ENCODE measurements at places on chromosomes 13 and 19.

GRCh38 chr19:33895366-33895765 lies 98.7 kb downstream of the KCTD15 start:
- DNase-seq, result no peak

DNA sequence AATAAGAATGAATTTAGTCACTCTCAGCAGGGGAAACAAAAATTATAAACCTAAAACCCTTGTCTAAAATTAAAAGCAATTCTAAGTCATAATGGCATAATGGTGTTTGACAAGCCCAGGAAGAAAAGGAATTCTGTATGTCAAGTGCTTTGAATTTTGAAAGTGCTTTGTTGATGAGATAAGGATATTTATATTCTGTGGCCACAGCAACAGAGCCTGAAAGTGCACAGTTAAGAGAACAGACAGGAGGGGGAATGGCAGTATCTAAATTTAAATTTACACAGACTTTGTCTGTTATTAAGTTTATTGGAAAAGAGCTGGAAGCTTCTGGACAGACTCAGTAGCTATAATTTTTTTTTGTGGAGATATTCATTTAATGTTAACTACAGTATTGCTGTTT lies 69.8 kb downstream of the OLFM4 start:
- no peak for DNase-seq

- DNase-seq, result no peak
Observed at GRCh38 chr19:4449639-4450028, 8.0 kb downstream of the UBXN6 start.

DNA sequence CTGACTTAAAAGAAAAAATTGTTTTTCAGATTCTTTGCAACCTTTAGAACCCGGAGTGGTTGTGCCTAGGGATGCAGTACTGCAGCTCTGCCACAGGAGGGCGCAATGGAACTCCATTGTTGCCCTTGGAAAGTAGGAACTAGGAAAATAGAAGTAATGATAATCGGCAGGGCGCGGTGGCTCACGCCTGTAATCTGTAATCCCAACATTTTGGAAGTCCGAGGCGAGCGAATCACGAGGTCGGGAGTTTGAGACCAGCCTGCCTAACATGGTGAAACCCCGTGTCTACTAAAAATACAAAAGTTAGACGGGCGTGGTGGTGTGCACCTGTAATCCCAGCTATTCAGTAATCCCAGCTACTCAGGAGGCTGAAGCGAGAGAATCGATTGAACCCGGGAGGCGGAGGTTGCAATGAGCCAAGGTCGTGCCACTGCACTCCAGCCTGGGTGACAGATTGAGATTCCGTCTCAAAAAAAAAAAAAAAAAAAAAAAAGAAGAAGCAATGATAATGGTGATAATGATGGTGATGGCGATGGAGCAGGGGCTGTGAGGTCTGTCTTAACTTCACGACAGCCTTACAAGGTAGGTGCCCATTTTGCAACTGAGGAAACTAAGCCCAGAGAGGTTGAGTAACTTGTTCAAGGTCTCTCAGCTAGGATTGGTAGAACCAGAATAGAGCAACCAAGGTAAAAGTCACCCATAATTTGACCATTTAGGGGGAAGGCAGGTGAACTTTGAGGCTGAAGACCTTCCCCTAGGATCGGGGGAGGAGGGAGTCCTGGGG lies 5.5 kb upstream of the ADAMTS10 start:
- no peak for DNase-seq

- DNase-seq, result no peak
Observed at GRCh38 chr13:78131811-78132210, 213.2 kb upstream of the EDNRB start.

- no peak for DNase-seq
Observed at GRCh38 chr13:101544979-101545378, 92.5 kb downstream of the ITGBL1 start.

GRCh38 chr13:104534847-104535246 lies 1468.6 kb upstream of the SLC10A2 start:
- no peak for DNase-seq

DNA sequence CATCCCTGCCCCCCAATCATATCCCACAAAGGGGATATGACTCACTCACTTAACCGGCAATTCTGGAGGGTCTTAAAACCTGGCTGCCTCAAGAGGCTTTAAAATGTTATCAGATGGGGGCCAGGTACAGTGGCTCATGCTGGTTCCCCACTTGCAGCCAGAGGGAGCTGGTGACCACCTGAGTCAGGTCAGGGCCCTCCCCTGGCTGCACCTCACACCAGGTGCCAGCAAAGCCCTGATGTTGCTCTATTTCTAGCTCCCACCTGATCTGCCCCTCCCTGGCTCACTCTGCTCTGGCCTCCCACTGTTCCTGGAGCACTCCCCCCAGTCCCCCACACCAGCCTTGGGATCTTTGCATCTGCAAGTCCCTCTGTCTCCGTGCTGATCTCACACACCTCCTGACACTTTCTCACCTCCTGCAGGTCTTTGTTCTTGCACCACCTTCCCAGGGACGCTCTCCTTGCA lies 14.2 kb downstream of the HPN start:
- no peak for DNase-seq

DNA sequence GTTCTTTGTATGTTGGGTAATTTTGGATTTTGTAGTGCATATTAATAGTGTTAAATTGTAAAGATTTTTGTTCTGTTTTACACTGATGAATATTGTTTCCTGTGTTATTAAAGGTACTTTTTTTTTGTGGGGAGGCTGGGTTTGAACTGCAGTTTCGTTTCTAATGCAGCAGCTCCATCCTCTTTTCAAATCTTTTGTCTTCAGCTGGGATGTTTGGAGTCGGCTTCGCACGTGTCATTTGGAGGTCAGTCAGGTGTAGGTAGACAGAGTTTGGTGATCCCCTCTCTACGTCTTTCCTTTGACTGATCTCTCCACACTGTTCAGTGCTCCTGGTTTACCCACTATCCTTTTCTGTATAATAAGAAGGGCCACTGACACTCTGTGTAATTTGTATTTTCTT lies 30.3 kb downstream of the TDRD3 start:
- no peak for DNase-seq

DNA sequence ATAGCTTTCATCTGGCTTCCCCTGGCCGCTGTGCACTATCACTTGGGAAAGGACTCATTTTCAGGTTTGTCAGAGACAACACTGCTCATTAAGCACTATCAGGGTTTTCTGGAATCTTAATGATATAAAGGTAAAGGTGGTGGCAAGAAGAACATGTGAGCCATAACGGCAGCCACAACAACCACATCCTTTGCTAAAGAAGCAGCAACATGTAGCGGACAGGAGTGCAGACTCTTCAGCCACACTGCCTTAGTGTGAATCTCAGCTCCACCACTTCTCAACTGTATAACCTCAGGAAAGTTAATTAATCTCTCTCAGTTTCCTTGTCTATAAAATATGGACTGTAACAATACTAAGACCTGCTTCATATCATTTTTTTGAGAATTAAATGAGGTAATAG lies 24.1 kb upstream of the MIR17HG start:
- DNase-seq, result no peak
